Pulmonary artery endothelial cell (primary cell): ENCODE measurements at places on chromosomes 4 and X.
A peak's percentile ranks its signal among the peaks of the same experiment; 100 is the strongest.

- DNase-seq = no peak
These were observed 69.2 kb downstream of the CLDN22 start for GRCh38 chr4:183250831-183251230.

GRCh38 chrX:131741103-131741581 lies 197.3 kb downstream of the OR13H1 start:
- peak; percentile 63 for DNase-seq

DNA sequence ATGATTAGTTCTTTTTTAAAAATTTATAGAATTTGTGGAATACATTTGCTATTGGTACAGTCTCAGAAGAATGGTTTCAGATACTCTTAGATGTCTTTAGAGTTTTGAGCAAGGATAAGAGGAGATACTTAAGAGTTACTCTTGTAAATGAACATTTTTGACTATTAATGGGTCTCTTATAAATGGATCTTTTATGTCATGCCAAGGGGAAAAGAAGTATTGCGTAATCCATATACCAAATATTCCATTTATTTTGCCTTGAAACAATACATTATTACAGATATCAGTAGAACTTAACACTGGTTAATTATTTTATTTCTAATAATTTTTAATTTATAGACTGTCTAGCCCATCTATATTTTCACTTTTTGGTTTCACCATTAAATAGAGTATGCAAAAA lies 17.2 kb upstream of the DCAF4L1 start:
- no peak for DNase-seq

- DNase-seq = no peak
These were observed 34.9 kb downstream of the MGAT4D start for GRCh38 chr4:140463182-140463581.

DNA sequence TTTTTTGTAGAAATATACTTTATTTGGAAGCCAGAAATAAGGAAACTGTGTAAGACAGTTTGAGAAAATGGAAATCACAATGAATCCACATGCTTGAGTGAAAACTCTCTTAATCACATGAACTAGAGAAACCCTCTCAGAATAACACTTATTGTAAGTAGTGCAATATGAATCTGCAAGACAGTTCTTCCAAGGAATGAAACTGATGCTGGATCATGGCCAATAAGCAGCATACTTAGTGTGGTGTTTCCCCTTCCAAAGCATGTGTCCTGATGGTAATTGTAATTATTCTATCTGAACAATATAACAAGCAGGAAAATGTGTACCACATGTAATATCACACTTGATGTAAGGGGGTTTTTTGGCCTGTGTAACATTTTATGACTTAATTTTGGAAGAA lies 1870.5 kb upstream of the TENM3 start:
- no peak for DNase-seq

GRCh38 chr4:47386561-47387235 lies 76.8 kb downstream of the COMMD8 start:
- no peak for DNase-seq

GRCh38 chrX:49934148-49934547 lies 11.8 kb downstream of the CLCN5 start:
- DNase-seq = no peak

DNA sequence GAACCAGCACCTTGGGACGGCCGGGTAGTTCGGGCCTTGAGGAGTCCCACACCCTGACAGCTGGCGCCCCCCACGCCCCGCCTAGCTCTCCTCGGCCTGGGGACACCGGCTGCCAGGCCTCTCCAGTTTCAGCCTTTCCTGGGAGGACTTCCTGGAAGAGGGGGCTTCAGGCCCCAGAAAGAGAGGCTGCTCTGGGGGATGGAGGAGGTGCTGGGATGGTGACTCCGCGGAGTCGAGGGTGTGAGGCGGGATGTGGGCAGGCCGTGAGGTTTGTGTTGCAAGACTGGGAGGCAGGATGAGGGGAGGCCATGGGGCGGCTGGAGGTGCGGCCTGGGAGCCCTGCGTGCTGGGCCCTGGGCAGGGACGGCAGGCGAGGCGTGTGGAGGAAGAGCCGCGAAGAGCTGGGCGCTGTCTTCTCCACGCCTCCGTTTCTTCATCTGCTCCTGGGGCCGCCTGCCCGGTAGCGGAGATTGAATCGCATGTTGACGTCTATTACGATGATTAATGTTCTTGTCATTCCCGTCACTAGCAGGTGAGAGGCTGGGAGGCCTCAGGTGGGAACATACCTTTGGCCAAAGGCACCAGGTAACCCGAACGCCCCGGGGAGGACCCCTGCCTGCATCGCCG lies 918 bp upstream of the FGFRL1 start:
- no peak for DNase-seq

GRCh38 chr4:77773101-77773500 lies 46.1 kb downstream of the CNOT6L start:
- no peak for DNase-seq

DNA sequence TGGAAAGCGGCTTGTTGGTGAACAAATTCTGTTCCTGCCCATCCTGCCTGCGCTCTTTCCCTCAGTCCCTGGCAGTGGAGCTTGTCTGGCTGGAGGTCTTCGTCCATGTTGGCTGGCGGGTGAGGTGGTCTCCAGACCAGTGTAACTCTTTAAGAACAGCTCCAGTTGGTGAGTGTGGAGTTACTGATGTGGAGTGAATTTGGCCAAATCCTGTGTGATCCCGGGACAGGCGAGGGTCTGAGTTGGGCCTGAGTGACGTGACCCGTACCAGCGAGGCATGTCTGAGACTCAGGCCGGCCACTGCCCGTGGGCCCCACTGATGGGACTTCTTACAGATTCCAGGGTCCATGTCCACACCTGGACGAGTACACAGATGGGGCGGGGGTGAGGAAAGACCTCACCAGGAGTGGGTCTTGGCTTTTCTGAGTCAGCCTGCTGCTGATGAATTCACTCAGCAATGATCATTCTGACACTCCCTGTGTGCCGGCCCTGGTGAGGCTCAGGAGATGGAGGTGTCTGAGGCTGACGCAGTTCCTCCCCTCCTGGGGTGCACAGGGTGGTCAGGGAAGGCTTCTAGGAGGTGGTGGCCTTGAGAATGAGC lies 45.5 kb downstream of the PSAPL1 start:
- DNase-seq = no peak
